ENCODE measurements at places on chromosomes 1 and 21.

GRCh38 chr1:14508613-14509012 is 89.9 kb upstream of the KAZN start:
- DNase-seq: no peak

GRCh38 chr1:236868625-236869467 is 73.8 kb downstream of the MTR start:
- DNase-seq: peak; percentile 4

DNA sequence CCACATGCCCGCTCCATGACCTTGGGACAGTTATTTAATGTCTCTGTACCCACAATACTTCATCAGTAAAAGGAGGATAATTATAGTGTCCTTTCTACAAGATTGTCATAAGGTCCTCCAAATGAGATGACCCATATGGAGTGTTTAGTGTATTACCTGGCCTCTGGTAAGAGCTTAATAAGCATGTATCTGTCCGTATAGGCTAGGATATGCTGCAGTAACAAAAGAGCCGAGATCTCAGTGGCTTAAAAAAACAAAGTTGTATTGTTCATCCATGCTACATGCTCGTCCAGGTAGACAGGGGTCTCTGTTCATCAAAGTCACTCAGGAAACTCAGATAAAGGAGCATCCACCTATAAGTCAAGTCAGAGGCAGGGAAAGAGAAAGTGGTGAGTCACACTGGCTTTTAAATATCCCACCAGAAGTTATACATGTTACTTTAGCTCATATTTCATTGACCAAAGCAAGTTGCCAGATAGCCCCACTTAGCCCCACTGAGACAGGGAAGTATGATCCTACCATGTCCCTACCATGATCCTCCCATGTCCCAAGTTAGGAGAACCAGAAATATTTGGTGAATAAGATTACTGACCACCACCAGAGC is 53.0 kb upstream of the KAZN start:
- no peak for DNase-seq

- DNase-seq: no peak
Measured at GRCh38 chr21:41480086-41480690, 27.8 kb downstream of the TMPRSS2 start.

DNA sequence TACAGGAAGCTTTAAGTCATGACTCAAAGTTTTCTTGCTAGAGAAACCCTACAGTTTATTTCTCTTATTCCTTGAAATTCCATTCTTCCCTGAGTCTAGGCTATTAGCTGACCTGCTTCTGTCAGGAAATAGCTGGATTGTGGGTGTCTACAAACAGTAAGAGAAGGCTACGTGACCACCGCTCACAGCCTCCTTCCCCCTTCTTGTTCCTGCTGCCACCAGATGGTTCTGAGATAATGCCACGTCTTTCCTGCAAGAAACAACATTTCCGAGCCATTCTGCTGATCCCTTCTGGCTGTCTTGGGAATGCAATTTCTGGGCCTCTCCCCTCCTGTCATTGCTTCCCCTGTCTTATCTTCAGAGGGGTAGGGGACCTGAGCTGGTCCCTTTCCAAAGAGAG is 128.9 kb upstream of the SGIP1 start:
- DNase-seq: no peak

GRCh38 chr21:43331111-43331961 is 95.6 kb downstream of the SIK1 start:
- no peak for DNase-seq

GRCh38 chr1:30449428-30450147 is 273.8 kb downstream of the MATN1 start:
- DNase-seq: no peak

DNA sequence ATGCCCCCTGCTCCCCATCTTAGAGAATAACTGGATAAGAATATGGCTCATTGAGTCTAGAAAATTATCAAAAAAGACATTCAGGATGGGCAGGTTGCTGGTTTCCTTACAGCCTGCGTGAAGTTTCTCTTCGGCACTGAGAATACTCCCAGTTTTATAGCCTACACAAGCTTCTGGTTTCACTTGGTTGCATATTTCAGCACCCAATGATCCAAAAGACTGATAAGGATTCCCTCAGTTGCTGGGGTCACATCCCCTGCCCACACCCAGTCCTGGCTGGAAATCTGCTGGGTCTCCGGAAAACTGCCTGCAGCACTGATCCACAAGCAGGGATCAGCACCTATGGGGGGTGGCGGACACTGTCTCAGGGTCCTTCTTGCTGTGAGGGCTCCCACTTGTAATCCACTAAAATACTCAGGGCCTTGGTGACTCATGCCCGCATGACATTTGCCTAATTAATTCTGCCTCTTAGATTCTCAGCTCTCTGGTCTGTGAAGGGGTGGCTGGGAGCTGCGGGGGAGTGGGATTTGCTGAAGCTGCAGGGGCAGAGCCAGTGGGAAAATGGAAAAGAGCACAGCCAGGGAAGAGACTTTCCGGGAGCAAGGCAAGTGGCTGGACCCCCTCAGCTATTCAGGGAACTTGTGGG is 142.5 kb downstream of the ZNF648 start:
- DNase-seq: no peak

GRCh38 chr1:233172201-233172600 is 123.3 kb downstream of the PCNX2 start:
- no peak for DNase-seq

DNA sequence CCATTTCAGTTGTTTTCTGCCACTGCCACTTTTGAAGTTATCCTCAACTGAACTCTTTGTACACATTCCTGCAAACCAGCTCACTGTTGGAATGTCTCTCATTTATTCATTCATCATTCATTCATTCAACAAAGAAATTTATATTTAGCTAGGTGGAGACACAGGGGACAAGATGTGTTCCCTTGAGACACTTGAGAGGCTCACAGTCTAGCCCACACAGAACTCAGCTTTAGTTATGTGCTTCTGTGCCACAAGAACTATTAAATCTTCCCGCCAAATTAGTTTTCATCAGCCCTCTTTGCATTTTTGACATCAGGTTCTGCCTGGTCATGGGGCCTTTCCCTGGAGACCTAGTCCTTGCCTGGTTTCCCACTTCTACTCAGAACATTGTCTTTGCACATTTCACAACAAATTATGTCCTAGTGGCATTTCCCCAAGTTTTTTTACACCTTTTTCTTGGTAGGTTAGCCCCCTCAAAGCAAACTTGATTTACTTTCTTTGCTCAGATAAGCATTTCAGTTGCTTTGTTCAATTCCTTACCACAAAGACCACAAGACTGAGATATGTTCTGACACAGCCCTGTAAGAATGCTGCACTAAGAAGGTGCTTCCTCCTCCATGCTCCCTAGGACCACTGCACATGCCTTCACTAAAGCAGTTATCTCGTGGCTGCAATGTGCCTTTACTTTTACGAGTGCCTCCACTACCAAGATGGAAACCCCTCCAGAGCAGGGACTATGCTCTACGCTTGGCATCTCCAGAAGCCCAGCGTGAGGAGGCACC is 31.0 kb downstream of the ILDR2 start:
- DNase-seq: no peak

DNA sequence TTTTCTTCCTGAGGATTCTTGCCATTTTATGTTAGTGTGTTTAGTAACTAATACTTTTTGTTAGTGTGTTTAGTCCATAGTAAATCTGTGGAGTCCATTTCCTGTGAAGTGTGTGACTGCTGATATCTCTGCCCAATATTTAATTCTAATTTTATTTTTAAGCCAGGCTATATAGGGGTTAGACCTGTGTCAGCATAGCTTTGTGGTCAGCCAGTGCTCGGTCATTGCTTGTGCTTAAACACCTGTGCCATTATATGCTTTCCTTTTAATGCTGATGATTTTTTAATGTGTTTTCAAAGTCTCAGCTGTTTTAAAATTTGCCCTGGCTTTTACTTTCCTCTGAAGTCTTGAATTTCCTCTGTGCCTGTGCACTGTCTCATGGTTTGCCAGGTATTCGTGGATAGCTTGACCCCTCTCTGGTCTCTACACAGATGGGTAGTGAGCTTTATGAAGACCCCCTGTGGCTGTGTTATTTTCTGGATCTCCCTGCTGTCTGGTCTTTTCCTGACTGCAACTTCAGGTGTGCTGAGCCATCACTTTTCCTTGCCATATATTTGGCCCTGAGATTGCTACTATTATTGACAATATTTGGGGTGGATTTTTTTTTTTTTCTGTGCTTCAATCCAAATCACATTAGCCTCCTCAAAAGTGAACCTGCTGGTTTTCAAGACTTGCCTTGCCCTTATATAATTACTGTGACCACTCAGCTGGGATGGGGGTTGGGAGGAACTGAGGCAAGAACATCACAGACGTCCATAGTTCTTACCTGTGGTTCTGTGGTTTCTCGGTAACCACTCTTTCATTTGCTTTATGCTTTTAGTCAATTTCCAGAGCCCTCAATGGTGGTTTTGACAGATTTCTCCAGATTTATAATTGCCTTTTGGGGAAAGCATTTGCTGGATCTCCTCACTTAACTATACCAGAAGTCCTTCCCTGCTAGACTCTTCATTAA is 59.6 kb downstream of the RPS6KC1 start:
- no peak for DNase-seq

GRCh38 chr1:163213626-163214025 is 10.9 kb upstream of the RGS5 start:
- DNase-seq: no peak

DNA sequence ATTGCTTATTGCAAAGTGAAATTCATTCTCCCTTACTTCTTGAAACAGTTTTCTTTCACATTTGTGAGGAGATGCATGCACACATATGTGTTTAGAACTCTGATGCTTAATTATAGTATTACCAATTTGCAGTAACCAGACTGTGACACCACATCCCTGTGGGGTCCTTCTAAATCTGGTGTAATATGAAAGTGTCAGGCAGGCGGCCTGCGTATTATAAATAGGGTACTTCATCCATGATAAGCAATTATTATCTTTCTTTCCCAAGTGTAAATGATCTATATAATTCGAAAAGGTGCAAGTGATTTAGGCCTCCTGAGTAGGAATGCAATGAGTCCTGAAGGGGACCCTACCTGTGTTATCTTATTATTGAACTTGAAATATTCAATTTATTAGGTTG is 876 bp downstream of the EFCAB7 start:
- DNase-seq: no peak

- DNase-seq: no peak
Measured at GRCh38 chr1:17564458-17565393, 25.2 kb downstream of the ARHGEF10L start.

DNA sequence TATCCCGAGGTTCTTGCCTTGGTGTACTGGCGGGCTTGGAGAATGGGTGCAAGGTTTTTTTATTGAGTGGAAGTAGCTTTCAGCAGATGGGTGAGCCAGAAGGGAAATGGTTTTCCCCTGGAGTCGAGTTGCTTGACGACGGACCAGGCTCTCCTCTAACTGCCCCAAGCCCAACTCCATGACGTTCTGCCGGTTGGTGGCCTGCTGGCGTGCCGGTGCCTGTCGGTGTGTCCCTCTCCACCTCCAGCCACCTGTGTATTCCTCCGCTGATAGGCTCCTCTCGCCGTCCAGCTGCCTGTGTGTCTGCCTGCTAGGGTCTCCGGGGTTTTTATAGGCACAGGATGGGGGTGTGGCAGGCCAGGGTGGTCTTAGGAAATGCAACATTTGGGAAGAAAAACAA is 34.3 kb upstream of the PTGFRN start:
- DNase-seq: no peak

DNA sequence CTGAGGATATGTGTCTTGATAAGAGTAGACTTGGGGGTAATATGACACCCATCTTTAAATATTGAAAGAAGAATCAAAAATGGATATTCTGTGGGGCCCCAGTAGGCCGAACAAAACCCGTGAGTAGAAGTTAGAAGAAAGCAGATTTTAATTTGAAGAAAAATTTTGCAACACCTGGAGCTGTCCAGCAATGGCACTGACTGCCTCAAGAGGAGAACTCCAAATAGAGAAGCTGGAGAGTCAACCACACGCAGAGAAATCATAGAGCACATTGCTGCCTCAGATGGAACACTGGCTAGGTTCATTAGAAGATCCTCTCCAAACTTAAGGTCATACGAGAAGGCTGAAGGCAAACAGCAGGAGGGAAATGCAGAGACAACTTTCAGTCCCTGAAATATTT is 6.8 kb downstream of the NHLH1 start:
- DNase-seq: no peak

- no peak for DNase-seq
Measured at GRCh38 chr1:192489748-192490147, 85.8 kb upstream of the RGS1 start.

- DNase-seq: no peak
Measured at GRCh38 chr1:46401964-46402626, 8.0 kb downstream of the FAAH start.

DNA sequence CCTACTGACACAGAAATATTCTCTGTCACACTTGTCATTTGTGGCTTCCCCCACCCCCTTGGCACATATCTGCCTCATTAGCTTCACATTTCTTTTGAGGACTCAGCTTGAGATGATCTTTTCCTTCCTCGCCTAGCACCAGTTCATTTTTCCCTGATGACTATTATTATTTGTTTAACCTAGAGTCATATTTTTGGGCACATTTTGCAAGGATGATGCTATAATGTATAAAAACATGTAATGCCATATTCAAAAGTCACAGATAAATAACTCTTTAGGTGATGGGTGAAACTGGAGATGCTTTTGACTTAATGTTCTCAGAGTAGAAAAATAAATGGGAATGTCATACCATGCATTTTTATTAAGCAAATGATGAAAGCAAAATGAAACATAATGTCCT is 202.7 kb downstream of the BACH1 start:
- DNase-seq: no peak

DNA sequence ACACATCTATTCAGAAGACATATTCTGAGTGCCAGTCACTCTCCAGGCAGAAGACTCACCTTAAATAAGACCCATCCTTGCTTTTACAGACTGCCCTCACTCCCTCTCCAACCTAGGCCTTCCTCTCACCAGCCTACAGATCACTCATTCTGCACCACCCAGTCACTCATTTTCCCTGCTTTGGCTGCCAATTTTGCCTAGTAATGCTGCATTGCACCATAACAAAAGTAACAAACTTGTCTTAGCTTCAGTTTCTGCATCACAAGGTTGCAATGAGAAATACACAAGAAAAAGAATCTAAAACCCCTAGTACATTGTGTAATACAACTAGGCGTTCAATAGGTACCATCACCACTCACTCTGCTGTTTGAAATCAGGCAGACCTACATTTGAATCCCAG is 292.4 kb downstream of the PLPP3 start:
- no peak for DNase-seq

DNA sequence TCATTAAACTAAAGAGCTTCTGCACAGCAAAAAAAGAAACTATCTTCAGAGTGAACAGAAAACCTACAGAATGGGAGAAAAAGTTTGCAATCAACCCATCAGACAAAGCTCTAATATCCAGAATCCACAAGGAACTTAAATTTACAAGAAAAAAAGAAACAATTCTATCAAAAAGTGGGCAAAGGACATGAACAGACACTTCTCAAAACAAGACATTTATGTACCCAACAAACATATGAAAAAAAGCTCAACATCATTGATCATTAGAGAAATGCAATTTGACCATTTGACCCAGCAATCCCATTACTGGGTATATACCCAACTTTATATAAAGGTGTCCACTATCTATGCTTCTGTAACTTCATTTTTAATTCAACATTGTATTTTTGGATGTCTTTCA is 31.1 kb upstream of the VN1R5 start:
- no peak for DNase-seq

DNA sequence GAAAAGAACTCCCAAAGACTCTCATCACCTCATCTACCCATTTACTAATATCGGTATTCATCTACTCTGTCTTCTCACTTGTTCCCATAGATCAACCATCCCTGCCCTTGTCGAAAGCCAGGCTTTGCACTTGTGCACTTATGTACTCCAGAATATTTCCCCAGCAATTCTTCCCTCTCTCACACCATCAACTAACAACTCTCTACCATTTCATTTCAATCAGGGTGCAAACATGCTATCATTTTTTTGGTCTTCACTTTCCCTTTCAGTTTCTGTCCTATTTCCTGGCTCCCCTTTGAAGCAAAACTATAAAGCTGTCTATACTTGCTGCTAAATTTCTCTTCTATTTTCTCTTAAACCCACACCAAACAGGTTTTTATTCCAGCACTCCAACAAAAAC is 6.7 kb downstream of the C1orf105 start:
- DNase-seq: no peak

Measured in effector CD8-positive, alpha-beta T cell (primary cell).